BE2C (cell line): ENCODE measurements at places on chromosomes 13 and 19.
A peak's percentile ranks its signal among the peaks of the same experiment; 100 is the strongest.

- no peak for DNase-seq
Measured at GRCh38 chr13:94093652-94094315, 385.7 kb downstream of the DCT start.

GRCh38 chr19:29381353-29382203, 144.2 kb upstream of the VSTM2B start:
- no peak for DNase-seq

- DNase-seq, result no peak
Measured at GRCh38 chr13:111215081-111216047, 100.3 kb downstream of the ARHGEF7 start.

GRCh38 chr13:47875201-47875600, 125.9 kb downstream of the SUCLA2 start:
- no peak for DNase-seq

DNA sequence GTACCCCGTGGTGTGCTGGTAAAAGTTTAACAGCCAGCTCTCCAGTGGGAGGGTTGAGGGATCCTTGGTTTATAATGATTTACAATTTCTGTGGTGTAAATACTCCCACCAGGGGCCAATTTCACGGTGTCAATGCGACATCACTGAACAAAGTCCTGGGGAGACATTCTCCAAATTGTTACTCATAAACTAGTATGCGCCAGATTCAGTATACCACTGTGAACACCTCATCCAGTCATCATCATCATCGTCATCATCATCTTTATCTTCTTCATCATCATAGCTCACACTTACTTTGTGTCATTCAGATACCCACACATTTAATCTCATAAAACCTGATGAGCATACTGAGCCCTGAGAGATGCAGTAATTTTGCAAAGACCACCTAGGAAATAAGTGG, 17.2 kb upstream of the TNFSF14 start:
- DNase-seq, result no peak

DNA sequence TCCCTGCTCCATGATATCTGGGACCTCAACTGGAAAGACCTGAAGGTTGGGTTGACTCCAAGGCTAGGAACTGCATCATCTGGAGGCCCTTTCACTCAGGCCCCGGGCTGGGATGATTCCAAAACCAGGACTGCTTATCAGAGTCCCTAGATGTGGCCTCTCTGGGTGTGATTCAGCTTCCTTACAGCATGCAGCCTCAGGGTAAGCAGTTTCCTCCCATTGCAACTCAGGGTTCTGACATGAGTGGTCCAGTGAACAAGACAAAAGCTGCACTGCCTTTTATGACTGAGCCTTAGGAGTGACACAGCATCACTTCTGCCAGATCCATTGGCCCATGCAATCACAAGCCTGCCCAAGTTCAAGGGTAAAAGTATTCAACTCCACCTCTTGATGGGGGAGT, 502.8 kb downstream of the COG6 start:
- DNase-seq, result no peak

GRCh38 chr19:58560007-58560887, 1.8 kb upstream of the UBE2M start:
- DNase-seq, result no peak

DNA sequence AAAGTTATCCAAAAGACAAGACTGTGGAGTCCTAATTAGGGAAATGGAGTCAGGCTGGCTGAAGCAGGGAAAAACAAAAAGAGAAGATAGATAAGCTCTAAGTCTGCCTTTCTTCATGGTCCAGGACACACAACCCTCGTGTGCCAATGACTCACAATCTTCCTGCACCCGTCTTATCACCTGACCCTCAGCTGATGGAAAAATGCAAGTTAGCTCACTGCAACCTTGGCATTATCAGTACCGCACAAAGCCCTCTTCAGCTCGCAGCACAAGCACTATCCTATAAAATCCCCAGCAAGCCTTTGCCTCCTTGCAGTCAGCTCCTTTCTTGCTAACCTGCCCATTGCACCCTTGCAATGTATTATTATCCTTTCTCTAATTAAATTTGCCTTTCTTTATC, 4.3 kb downstream of the OR7A5 start:
- DNase-seq, result no peak

GRCh38 chr13:112782429-112783010, 92.7 kb downstream of the ATP11A start:
- DNase-seq, result no peak

- DNase-seq, result no peak
Measured at GRCh38 chr19:2809387-2810140, 10.1 kb upstream of the ZNF554 start.

DNA sequence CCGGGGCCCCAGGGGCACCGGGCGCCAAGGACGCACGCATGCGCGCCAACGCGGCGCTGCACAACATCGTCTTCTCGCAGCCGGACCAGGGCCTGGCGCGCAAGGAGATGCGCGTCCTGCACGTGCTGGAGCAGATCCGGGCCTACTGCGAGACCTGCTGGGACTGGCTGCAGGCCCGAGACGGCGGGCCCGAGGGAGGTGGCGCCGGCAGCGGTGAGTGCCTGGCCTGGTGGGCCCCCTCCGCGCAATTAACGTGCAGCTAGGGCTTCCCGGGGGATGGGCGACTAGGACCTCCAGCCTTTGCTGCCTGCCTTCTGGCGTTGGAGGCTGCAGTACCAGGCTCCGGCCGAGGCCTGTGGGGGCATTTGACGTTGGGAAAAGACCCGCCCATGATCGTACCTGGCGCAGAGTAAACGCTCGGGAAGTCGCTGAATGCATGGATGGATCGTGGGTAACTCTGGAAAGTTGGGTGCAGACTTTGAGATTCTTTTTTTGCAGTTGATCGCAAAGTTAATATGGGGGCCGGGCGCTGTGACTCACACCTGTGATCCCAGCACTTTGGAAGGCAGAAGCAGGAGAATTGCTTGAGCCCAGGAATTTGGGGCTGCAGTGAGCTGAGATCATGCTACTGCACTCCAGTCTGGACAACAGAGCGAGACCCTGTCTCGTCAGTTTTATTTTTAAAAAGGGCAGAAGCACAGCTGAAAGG, 7.3 kb downstream of the APC2 start:
- no peak for DNase-seq

DNA sequence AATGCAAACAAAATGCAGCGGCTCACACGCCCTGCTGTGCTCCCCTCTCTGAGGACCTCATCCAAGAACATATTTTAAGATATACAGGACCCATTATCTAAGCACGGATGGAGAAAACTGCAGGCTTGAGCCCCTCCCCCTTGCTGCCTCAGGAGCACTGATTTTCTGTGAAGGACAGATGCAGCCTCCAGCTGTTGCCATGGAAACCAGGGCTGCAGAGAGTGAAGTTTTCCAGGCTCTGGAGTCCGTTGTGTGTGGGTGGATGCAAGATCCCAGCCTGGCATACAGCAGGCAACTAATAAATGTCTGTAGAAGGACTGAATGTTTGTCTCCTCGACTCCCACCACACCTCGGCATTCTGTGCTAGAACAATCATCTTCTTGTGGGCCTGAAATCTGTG, 105.6 kb upstream of the PEG3 start:
- no peak for DNase-seq

- DNase-seq, result no peak
Measured at GRCh38 chr19:41994994-41995958, 1.2 kb upstream of the ATP1A3 start.

DNA sequence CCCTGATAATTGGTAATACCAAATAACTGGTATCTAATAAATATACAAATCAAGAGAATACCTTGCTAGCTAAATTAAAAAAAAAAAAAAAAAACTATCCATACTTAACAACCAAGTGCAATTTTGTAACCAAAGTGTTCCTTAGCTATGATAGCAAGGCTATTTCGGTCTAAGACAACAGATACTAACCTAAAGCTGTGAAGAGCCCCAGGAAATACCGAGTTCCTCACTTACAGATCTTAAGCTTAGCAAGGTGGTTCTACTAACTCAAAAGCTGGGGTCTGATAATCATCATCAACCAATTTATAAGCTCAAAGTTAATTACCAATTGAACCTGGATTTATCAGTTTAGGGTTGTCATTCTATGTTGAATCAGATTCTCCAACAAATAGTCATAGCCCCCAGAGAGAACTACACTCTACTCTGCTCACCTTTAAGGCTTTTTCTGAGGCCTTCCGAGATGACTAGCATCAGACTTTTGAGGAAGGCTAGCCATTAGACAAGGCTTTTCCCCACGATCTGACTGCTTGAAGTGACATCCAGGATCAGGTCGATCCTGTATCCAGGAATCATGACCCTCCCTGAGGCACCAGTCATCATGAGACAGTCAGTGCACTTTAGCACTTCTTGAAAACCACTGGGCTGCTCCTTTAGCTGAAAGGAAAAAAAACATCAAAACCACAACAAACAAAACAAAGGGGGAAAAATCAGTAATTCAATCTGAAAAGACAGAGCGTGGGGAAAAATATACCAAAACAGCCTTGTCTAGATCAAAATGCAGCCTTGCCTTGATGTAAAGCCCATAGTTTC, 31.9 kb downstream of the INTS6 start:
- DNase-seq, result no peak

DNA sequence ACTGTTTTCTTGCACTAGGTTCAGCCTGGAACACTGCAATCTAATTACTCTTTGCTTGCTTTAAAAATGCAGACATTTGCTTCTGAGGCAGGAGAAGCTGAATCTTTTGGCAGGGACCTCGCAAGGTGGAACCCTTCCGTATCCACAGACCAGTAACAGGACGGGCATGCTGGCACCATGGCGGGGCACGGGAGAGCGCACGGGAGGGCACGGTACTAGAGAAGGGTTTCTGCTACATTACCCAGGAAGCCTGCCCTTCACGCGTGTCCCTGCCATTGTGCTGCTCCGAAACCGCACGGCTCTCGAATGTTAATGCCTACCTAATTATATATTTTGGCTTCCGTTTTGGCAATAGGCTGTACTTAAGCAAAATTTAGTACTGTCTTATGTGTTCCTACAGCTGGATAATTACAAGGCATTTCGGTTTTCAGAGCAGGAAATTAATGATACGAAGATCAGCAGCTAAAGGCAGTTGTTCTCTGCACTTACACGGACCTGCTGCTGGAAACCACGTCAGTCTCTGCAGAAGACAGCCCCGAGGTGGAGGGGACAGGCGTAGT, 430.4 kb downstream of the IRS2 start:
- no peak for DNase-seq

DNA sequence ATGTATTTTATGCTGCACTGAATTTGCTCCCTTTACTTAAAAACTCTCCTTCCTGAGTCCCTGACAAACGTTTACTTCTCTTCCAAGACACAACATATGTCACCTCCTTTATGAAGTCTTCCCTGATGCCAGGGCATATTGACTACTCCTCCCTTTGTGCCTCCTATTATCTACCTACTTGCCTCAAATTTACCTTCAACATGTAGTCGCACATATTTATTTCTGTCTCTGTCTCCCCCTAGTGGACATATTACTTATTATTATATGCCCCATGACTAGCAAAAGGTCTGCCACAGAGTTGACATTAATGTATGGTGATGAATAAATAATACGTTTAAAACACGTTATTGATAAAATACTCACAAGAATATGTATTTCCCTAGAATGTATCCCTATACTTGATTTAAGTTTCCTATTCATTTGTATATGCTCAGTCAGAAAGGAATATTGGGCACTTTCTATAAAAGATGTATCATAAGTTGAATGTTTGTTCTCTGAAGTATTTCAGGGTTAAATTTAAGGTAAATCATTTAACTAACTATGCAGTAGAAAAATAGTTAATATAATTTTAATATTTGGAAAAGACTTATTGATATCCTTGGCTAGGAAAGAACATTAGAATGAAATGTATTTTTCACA, 250.3 kb upstream of the ATXN8OS start:
- DNase-seq, result no peak

DNA sequence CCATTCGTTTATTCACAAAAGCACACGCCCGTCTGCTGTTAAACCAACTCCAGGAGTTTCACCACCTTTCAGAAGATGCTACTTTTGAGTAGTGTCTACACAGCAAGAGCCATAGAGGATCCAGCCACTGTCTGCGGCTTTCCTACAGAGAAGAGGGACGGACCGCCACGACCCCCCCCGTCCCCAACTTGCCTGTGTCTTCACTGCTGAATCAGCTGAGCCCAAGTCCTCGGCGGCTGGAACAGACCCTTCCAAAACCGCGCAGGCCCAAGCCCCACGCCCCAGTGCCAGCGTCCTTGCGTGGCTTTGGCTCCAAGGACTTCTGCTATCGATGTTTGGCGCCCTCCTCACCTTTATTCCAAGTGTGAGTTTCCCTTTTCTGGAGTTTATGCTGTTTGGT, 65.1 kb downstream of the SPACA7 start:
- DNase-seq, result no peak

DNA sequence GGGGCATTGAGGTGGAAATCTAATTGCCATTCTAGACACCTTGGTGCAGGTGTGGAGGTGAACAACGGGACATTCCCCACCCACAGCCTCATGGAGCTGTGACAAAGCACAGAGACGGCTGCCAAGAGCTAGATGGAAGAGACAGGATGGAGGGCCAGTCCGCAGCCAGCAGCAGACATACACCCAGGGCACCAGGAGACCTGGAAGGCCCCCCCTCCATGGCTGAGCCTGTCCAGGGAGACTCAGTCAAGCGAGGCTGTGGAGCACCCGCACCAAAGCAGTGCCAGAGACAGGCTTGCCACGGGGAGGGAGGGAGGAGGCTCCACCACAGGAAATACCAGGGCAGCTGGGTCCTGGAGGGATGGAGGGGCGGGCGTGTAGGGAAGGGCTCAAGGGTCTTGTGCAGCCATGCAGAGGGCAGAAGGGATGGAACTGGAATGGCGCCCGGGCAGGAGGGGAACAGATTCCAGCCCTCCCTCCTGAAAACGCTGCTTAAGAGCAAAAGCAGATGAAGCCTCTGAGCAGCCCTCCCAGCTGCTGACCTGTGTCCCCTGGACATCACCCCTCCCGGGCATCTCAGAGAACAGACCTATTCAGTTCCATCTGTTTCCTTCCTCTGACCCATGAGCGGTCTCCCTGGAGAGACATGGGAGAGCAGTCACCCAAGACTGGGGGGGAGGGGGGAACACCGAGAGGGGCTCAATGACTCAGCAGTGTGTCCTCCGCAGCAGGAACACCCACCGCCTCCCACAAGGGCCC, 14.4 kb downstream of the EPS15L1 start:
- peak; percentile 89 for DNase-seq

GRCh38 chr13:109790942-109791605, 4.7 kb upstream of the IRS2 start:
- peak; percentile 58 for DNase-seq

- no peak for DNase-seq
Measured at GRCh38 chr13:106517109-106517847, 18.2 kb downstream of the EFNB2 start.

GRCh38 chr19:13117176-13117771, 734 bp upstream of the TRMT1 start:
- no peak for DNase-seq

GRCh38 chr19:1783874-1784273, 28.2 kb downstream of the ATP8B3 start:
- DNase-seq, result no peak

GRCh38 chr13:44125943-44126469, 246.3 kb downstream of the LACC1 start:
- no peak for DNase-seq
